ENCODE measurements at places on chromosomes 16 and 17.

- no peak for DNase-seq
Observed at GRCh38 chr17:45248132-45248957, 13.5 kb downstream of the SPATA32 start.

- no peak for DNase-seq
Observed at GRCh38 chr17:17119533-17119932, 77.3 kb downstream of the MPRIP start.

- DNase-seq: no peak
Observed at GRCh38 chr16:74793571-74793970, 19.0 kb upstream of the FA2H start.

DNA sequence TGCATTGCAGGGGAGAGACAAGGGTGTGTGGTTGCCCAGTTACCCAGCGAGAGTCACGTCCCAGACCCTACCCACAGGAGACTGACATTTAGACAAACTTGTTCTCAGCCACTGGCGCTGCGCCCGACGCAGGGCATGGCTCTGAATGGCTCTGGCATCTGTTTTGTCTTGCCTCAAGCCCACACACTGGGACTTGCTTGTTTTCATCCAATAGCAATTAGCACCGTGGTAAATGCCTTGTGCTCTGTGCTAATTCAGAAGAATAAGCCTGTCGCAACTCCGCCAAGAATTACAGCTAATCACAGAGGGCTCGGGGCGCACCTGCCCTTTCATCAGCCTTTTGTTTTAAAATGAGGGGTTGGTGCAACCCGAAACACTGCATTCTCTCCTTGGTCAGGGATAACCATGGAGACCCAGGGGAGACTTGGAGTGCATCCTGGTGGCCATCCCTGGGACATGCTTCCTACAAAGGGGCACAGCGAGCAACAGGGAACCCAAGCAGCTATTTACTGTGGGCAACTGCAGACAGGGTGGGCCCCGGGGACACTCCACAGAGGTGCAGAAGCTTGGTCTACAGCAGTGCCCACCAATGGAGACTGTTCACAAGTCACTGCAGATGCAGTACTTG is 220.6 kb upstream of the ZFHX3 start:
- no peak for DNase-seq

GRCh38 chr17:700504-701094 is 14.0 kb downstream of the VPS53 start:
- no peak for DNase-seq

GRCh38 chr17:79965806-79966205 is 69.9 kb downstream of the TBC1D16 start:
- peak; percentile 69 for DNase-seq

- DNase-seq: no peak
Observed at GRCh38 chr17:13704333-13704732, 102.6 kb upstream of the HS3ST3A1 start.

- no peak for DNase-seq
Observed at GRCh38 chr16:8763899-8764298, 33.5 kb downstream of the TMEM186 start.

- DNase-seq: no peak
Observed at GRCh38 chr17:41736983-41737679, 2.7 kb upstream of the HAP1 start.

- DNase-seq: no peak
Observed at GRCh38 chr17:7147772-7148171, 31.4 kb downstream of the ASGR1 start.

GRCh38 chr16:77169650-77170236 is 21.2 kb upstream of the MON1B start:
- DNase-seq: no peak

GRCh38 chr16:68408967-68409366 is 39.3 kb downstream of the SMPD3 start:
- no peak for DNase-seq

- DNase-seq: no peak
Observed at GRCh38 chr17:40915721-40916256, 21.7 kb downstream of the KRT23 start.

GRCh38 chr17:31321966-31322365 is 544 bp upstream of the EVI2A start:
- DNase-seq: no peak

DNA sequence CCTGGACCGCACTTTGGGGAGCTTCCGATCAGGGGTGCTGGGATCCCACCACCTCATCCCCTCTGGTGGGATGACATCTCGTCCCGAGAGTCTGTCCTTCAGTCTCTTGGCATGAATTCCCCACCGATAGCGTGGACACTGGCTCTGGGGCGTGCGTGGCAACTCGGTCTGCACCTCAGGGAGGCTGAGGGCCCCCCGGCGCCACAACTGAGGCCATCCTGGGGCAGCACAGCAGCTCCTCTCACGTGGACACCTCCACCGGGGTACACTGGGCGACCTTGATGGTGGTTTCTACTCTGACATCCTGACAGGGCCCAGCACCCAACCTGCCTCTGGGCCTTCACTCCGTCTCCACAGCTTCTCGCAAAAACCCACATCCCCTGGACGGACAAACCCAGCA is 8.6 kb downstream of the PDIA2 start:
- DNase-seq: no peak

- DNase-seq: no peak
Observed at GRCh38 chr16:85648070-85648714, 35.1 kb downstream of the GSE1 start.

GRCh38 chr16:57647136-57647875 is 18.9 kb downstream of the ADGRG1 start:
- no peak for DNase-seq

- DNase-seq: no peak
Observed at GRCh38 chr17:48161127-48161905, 53.8 kb downstream of the SNX11 start.

GRCh38 chr17:42709561-42709960 is 27.2 kb downstream of the CNTNAP1 start:
- DNase-seq: no peak

- no peak for DNase-seq
Observed at GRCh38 chr16:49780433-49780832, 75.5 kb downstream of the ZNF423 start.

All from left forelimb (tissue), 1 donor.